NCI-H748 treated with DMSO at 0.1 percent for 48 hours (cell line): ENCODE measurements at places on chromosomes 6 and 20.

DNA sequence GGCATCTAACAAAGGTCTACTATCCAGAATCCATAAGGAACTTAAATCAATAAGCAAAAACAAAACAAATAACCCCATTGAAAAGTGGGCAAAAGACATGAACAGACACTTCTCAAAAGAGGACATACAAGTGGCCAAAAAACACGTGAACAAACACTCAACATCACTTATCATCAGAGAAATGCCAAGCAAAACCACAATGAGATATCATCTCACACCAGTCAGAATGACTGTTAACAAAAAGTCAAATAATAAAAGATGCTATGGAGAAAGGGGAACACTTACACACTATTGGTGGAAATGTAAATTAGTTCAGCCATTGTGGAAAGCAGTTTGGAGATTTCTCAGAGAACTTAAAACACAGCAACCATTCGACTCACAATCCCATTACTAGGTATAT lies 19.4 kb upstream of the VNN1 start:
- DNase-seq, result no peak

GRCh38 chr6:25336996-25337395 lies 57.8 kb downstream of the CARMIL1 start:
- DNase-seq, result no peak

- DNase-seq, result no peak
These were observed 149.5 kb downstream of the BFSP1 start for GRCh38 chr20:17381724-17382123.

GRCh38 chr20:8800089-8800488 lies 268.8 kb upstream of the PLCB4 start:
- no peak for DNase-seq

DNA sequence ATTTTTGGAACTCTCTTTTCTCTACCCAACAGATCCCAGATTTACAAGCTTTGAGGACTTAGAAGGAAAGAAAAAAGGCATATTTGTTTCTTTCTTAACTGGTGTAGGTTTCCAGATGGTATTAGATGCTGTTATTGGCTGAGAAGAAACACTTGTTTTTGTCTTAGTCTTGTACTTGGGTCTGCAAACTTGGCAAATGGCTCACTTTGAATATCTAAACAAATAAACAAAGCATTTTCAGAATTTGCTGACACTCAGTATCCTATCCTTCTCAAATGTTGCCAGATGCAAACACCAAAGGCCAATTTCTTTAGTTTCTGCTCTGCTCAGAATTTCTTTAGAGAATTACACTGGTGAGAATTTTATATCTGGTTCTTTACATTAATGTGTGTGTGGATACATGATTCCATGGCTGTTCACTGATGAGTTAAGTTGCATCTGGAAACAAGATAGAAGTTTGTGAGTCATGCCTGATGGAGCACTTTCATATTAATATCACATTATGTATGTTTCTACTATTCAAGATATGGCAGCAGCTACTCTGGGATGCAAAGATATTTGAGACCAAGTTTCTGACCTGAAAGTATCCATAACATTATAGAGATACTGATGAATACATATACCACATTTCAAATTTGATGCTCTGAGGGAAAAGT lies 43.7 kb upstream of the CEP162 start:
- no peak for DNase-seq

- DNase-seq, result no peak
These were observed 133.5 kb upstream of the TMEM170B start for GRCh38 chr6:11404081-11404480.

GRCh38 chr20:56202493-56203077 lies 45.9 kb upstream of the MC3R start:
- no peak for DNase-seq

- no peak for DNase-seq
These were observed 254.9 kb downstream of the PRL start for GRCh38 chr6:22041797-22042480.

- no peak for DNase-seq
These were observed 7.4 kb downstream of the PPP1R16B start for GRCh38 chr20:38812709-38813573.

DNA sequence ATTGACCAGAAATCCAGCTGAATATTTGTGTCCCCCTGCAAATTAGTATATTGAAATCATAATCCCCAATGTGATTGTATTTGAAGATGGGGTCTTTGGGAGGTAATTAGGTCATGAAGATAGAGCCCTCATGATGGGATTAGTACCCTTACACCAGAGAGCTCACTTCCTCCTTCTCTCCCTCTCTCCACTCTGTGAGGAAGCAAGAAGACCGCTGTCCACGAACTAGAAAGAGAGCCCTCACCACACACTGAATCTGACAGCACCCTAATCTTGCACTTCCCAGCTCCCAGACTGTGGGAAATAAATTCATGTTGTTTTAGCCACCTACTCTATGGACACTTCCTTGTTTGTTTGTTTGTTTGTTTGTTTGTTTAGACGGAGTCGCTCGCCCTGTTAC lies 11.9 kb upstream of the PLAGL1 start:
- DNase-seq, result no peak

DNA sequence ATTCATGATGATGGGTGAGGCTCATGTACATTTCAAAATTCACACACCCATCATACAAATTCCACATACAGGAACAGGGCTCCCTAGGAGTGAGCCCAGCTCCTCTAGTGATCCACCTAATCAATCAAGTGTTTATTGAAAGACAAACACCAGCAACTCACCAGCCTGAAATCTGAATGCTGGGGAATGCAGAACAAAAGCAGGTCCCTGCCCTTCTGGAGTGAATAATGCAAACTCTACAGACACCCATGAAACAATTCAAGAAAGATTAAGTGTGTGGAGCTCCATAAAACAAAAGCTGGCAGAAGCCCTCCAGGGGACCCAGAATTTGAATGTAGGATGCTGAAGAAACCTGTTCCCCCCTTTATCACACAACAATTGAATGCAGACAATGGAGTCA lies 396.7 kb upstream of the JARID2 start:
- no peak for DNase-seq

DNA sequence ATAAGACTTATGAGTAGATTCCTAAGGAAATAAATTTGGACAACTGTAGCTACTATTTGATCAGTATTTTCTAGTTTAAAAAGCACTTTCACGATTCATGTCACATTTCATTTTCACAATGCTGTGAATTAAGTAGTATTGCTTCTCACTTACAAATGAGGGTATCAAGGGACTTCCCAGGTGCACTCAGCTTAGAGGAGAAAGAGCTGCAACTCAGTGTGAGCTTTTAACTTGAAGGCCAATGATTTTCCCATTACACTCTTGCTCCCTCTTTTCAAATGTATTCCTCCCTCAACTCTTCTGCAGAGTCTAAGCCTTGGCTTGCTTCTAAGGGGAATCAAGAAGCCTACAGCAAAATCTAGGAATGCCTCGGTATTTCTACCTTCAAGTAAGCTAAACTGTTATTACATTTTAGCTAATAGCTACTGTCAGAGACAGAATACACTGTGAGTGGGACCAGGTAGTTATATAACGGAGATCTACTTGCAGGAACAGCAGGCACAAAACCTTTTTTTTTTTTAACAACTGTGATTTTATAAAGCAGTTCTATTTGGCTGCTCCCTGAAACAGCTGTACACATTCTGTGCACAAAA lies 339.0 kb downstream of the SYNE1 start:
- DNase-seq, result no peak

DNA sequence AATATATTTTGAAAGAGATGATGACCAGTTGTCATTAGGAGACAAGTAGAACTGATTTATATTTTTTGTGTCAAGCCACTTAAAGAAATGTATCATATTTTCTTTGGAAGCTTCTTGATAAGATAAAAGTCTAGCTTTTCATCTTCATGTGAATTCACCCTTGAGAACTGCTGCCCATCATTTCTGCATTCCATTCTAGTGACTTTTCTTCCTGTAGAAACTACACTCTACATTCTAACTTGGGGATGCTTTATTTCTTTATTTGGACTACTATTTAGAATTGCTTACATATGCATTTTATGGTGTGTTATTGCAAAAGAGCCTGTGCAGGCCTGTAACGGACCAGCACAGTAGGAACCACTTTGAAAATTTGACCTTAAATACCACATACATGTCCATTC lies 335.0 kb upstream of the KCNQ5 start:
- DNase-seq, result no peak

- DNase-seq, result no peak
These were observed 62.1 kb downstream of the HTR1B start for GRCh38 chr6:77401231-77401630.

- peak; percentile 66 for DNase-seq
These were observed 655 bp upstream of the NDUFAF4 start for GRCh38 chr6:96898241-96898851.

DNA sequence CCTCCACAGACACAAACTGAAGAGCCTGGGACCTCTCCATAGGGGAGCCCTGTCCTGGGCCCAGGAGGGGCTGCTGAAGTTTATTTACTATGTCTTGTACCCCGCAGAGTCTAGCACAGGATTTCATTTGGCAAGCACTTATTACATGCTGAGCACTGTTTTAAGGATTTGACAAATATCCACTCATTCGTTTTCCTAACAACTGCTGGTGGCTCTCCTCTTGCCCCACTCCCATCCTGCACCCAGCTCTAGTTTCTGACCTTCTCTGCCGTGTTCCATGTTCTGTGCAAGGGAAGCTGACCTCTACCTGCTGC lies 127.0 kb upstream of the MAFB start:
- DNase-seq, result no peak

DNA sequence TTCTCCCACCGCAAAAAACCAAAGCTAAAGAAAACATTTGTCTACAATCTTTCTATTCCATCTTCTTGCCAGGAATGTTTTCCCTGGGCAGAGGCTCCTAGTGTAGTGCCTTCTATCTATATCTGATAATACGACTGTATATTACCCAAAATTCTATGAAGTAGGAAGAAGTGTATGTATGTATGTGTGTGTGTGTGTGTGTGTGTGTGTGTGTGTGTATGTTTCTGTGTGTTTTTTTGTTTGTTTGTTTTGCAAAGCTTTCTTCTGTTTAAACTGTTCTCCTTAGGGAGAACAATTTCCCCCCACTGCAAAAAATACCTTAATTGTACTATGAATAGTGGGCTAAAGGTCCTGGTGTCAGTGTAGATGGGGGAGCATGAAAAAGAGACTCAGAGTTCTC lies 312.6 kb upstream of the CITED2 start:
- DNase-seq, result no peak

DNA sequence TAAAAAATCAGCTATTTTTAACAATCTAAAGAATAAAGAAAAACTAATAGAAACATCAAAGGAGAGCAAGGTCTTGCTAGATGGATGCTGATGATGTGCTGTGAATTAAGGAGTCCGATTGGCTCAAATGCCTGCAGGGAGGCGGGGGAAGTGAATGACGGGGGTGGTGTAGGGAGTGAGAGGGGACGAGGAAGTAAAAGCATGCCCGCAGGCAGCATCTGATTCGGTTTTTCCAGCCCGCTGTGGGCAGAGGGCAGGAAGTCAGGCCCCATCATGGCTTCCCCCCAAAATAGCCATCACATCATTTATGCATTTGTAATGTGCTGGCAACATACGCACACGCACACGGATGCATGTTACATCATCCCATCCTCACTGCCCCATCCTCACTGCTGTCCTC lies 10.3 kb downstream of the RSPO4 start:
- DNase-seq, result no peak

- DNase-seq, result no peak
These were observed 39.0 kb upstream of the PTPN1 start for GRCh38 chr20:50471231-50471630.

DNA sequence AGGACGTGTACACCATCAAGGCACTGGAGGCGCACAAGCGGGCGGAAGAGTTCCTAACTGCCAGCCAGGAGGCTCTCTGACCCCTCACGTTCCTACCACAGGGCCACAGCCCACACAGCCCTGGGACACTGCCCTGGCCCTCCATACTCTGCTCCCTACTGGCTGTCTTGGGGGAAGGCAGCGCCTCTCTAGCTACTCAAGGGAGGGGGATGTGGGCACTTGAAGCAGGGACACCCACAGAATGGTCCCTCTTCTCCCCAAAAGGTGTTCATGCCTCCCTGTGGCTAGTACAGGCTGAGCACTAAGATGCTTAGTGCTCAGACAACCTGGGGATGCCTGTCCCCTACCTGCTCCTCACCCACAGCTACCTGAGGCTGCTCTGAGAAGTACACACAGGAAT lies 2.5 kb downstream of the MEA1 start:
- DNase-seq, result no peak

GRCh38 chr6:2876210-2877056 lies 26.7 kb downstream of the SERPINB9 start:
- no peak for DNase-seq

GRCh38 chr6:142886431-142887170 lies 58.4 kb downstream of the HIVEP2 start:
- no peak for DNase-seq

DNA sequence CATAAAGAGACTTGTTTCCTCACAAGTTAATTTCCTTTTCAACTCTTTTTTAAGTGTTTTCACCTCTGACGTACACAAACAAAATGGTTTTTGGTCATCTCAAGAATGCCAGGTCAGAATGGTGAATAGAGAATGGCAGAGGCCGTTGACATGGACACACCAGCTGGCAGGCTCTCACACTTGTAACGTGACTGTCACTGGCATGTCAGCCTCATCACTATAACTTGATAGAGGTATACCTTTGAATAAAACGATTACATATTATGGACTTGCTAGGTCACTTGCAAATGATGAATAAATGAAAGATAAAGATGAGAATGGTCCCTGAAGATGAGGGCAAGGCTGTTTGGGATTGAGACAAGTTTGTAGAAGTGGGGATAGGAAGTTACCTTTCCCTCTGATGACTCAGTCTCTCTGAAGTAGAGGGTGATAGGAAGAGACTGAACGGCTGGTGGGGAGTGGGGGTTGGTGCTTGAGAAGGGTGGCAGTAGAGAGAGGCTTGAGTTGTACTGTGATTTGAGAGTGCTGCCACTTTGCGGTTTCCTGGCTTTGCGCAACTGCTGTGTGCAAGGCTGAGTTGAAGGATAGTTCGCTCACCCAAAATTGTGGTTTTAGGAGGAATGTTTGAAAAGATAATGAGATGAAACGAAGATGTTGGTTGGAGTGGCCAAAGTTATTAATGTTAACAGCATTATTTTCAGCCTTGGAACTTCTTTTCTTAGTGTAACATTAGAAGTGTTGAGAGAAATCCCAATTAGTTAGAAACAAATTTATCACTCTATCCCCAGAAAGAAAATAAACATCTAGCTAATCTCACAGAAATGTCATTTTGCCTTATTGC lies 30.3 kb downstream of the TBPL1 start:
- no peak for DNase-seq

- no peak for DNase-seq
These were observed 69.0 kb downstream of the WDR27 start for GRCh38 chr6:169632841-169633240.

GRCh38 chr6:22751223-22751622 lies 181.9 kb downstream of the HDGFL1 start:
- DNase-seq, result no peak

- DNase-seq, result peak; percentile 46
These were observed 134.9 kb downstream of the KLHL32 start for GRCh38 chr6:97059473-97059872.

DNA sequence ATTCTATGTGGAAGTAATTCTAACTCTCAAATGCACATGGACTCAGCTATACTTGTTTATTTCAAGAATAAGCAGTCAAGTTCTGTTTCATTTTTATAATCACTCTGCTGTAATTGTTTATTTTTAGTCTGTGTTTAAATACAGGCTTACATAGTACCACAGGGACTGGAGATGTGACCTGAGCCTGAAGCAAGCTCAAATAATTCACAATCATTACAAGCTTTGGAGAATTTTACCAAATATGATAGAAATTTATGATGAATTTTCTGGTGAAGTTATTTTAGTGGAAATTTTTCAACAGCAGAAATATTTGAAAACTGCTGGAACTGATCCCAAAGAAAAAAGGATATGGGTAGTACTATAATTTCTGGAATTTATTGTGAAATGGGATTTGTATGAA lies 41.6 kb upstream of the DSE start:
- no peak for DNase-seq

- no peak for DNase-seq
These were observed 32.1 kb downstream of the LAMA4 start for GRCh38 chr6:112221981-112222852.
